ENCODE measurements at places on chromosomes 16 and 17.

- DNase-seq, result no peak
Measured at GRCh38 chr16:54633943-54634362, 296.7 kb upstream of the IRX5 start.

- no peak for DNase-seq
Measured at GRCh38 chr16:89242795-89243200, 25.3 kb downstream of the ZNF778 start.

- DNase-seq, result no peak
Measured at GRCh38 chr16:17382949-17383863, 87.6 kb downstream of the XYLT1 start.

GRCh38 chr16:27366687-27367460 lies 35.1 kb upstream of the IL21R start:
- no peak for DNase-seq

- DNase-seq, result no peak
Measured at GRCh38 chr16:30585022-30585399, 486 bp downstream of the ZNF785 start.

- DNase-seq, result no peak
Measured at GRCh38 chr17:74818291-74818938, 41.3 kb downstream of the GRIN2C start.

GRCh38 chr17:64777415-64778239 lies 115.5 kb upstream of the SMURF2 start:
- DNase-seq, result no peak

- no peak for DNase-seq
Measured at GRCh38 chr17:74875977-74876593, 3.3 kb upstream of the FDXR start.

DNA sequence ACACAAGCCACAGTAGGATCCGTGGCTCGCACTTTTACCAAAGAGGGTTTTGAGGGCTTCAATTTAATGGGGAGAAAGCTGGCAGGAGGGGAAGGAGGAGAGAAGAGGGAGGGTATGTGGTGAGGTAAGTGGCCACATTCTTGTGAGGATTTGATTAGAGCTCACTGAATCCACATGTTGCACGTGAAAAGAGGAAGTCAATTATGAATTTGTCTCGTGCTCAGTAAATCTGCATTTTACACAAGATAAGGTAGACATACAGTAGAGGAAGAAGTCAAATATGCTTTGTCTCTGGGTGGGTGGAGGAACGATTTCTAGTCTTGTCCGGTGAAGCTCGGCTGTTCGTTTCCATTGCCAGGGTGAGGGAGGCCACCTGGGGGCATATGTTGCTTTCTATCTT lies 862 bp downstream of the ZNF232 start:
- DNase-seq, result no peak

- DNase-seq, result no peak
Measured at GRCh38 chr16:52705122-52705521, 158.2 kb upstream of the TOX3 start.

DNA sequence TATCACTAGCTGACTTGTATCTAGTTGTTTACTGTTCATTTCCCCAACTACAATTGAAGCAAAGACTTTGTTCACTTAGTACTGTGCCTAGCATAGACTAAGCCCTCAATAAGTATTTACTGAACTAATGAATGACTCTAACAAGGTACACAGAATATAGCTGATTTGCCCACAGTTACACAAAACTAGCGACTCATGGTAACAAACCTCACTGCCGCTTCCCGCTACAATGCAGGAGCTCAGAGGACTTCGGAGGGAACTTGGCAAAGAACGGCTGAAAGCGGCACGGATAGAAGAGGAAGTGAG lies 524 bp downstream of the EFTUD2 start:
- DNase-seq, result no peak

DNA sequence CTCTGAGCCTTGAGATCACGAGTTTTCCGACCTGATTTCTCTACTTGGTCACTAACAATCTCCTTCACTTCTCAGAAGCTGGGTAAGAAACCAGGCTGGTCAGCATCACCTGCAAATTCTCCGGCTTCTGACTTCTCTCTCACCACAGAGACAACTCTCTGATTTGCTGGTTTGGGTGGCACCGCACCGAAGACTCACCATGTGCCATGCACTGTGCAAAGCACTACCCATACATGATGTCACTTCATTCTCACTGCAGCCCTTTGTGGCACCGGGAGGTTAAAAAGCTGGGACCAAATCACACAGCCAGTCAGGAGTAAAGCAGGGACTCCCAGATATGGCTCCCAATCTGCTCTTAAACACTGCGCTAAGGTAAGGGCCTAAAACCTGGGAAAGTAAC lies 647 bp downstream of the VAC14 start:
- no peak for DNase-seq

DNA sequence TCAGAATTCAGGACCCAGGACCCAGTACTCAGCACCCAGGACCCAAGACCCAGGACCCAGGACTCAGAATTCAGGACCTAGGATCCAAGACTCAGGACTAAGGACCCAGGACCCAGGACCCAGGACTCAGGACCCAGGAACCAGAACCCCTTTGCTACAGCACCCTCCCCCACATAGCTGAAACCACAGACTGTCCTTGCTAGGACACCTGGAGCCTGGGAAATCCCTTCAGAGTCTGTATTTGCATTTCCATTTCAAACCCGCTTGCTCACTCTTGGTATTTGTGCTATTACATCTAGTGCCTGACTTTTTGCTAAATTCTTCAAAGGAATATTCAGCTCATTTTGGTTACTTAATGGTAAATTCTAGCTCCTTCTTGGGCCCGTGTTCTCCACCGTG lies 275.8 kb upstream of the MAF start:
- no peak for DNase-seq

DNA sequence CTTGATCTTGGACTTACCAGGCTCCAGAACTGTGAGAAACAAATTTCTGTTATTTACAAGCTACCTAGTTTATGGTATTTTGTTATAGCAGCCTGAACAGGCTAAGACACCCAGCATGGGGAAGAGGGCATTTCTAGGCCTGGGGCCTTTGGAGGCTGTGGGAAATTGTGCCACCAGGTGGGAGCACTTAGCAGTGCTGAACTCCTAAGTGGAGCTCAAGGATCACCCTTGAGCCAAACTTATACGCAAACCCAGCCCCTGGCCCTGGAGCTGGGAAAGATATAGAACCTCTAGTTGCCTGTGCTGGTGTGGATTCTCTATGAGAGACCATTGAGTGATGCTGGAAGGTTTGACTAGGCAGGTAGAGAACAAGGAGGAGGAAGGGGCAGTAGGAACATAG lies 36.1 kb downstream of the MIS12 start:
- DNase-seq, result no peak

GRCh38 chr17:32350666-32351418 lies 885 bp downstream of the ZNF207 start:
- no peak for DNase-seq

DNA sequence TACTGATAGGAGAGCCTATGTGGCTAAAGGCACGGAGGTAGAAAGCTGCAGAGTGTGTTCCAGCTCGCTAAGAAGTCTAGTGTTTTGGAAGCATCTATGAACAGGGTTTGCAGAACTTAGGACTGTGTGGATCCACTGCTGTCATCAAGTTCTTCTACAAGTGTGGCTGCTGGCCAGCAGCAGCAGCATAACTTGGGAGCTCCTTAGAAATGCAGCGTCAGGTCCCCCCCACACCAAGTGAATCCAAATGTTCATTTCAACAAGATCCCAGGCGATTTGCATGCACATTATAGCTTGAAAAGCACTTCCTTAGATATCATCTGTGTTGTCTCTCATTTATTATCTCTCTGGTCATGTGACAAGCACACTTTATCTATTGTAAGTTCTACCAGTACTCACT lies 131.9 kb upstream of the SHISA6 start:
- DNase-seq, result no peak

DNA sequence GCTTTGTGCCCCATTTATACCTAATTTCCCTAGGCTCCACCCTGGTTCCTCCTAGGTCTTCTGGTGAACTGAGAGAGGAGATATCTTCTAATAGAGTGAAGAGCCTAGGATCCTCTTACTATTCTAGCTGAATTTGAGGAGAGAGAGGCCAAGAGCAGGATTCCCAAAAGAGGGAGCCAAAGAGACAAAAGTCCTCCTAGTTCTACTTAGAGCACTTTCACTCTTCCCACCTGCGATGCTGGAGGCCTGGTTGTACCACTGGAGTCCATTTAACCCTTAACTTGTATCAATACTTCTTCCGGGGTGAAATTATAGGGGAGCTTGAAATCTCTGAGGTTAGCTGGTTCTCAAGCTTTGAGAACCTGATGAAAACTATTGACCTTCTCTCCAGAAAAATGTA lies 3.4 kb upstream of the SSH2 start:
- no peak for DNase-seq

DNA sequence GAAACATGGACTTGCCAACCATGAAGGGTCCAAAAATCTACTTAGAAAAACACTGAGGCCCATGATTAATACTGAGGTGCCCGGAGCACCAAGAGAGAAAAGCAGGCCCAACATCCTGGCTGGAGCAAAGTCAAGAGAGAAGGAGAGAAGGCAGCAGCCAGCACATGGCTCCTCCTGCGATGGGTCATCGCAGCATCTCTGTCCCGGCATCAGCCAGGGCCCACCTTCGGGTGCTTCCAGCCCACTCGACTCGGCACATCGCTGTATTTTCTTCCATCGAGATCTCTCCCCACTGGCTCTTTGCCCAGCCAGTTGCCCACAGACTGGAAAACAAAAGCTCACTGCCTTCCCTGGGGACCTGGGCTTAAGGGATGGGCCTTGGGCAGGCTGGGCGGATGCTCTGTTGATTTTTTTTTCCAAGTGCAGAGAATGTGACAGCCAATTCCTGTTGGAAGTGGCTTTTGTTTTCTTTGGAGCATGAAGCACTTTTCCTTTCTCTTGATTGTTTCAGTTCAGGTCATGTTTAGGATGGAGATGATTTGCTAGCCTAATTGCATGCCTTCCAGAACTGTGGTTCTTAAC lies 58.1 kb downstream of the CYB5B start:
- DNase-seq, result no peak

- DNase-seq, result no peak
Measured at GRCh38 chr17:50080827-50081226, 14.3 kb upstream of the PDK2 start.

GRCh38 chr16:77331802-77332586 lies 102.8 kb downstream of the ADAMTS18 start:
- no peak for DNase-seq

DNA sequence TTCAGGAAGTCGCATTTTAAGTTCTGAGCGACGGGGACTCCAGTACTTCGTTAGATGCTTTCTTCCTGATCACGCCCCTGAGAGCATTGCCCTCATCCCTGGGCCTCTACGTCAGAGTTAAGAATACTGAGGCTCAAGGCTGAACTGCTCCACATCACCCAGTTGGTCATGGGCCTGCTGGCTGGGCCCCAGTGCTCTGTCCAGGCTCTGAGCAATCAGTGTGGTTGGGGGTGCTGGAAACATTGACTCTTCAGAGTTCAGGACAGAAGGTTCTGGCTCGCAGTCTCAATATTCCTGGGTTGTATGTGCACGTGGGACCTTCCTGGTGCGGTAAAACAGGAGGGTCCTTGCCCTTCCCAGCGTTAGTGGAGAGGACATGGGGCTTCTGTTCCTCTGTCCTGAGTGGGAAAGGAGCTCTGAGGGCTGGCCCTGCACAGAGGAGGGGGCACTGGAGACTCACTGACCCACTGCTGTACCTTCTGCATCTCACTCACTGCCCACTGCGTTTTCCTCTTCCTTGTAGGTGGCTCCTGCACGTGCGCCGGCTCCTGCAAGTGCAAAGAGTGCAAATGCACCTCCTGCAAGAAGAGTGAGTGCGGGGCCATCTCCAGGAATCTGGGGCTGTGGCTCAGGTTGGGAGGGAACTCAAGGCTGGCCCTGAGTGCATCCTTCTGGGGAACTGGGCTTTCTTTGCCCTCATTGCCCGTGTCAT lies 518 bp downstream of the MT1E start:
- DNase-seq, result no peak

- no peak for DNase-seq
Measured at GRCh38 chr16:57601801-57602478, 26.5 kb upstream of the ADGRG1 start.

DNA sequence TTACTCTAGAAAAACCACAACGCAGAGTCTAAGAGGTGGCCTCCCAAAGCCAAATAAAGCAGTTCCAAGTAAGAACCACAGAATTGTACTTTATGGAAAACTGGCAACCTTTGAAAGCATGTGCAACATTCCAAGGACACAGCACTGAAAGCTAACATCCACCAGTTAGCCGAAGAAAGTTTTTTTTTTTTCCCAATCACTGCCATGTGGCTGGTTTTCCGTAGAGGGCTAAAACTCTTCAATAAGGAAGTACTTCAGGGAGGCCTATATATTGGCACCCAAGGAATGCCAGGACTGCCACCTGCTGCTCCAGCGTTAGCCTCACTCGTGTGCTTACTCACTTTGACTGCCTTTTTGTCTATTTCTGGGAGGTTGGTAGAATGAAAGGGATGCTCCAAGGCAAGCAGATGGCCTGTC lies 25.2 kb downstream of the CEP95 start:
- no peak for DNase-seq

GRCh38 chr16:72728516-72728915 lies 319.4 kb downstream of the ZFHX3 start:
- no peak for DNase-seq

DNA sequence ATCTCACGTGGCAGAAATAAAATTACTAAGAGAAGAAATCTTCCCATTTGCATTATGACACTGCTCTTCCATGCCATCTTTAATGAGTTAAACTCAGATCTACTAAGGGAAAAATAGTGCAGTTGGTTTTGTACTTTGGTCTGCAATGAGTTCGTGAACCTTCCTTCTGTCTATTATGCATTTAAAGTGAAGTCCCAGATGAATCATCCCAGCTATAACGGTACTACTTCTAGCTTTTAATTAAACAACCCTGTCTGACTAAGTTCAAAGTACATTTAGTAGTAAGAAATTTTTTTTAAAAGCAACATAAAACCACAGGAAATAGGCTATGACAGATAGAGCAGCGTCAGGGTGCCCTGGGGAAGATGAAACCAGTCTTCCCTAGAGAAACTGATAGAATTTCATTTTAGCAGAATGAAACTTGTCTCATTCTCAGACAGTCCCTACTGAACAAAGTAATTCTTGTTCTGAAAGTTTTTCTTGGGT lies 1.8 kb downstream of the TMIGD1 start:
- no peak for DNase-seq

- no peak for DNase-seq
Measured at GRCh38 chr16:30567160-30567990, 4.1 kb downstream of the ZNF688 start.

- DNase-seq, result no peak
Measured at GRCh38 chr16:55324285-55325079, 479 bp downstream of the IRX6 start.

DNA sequence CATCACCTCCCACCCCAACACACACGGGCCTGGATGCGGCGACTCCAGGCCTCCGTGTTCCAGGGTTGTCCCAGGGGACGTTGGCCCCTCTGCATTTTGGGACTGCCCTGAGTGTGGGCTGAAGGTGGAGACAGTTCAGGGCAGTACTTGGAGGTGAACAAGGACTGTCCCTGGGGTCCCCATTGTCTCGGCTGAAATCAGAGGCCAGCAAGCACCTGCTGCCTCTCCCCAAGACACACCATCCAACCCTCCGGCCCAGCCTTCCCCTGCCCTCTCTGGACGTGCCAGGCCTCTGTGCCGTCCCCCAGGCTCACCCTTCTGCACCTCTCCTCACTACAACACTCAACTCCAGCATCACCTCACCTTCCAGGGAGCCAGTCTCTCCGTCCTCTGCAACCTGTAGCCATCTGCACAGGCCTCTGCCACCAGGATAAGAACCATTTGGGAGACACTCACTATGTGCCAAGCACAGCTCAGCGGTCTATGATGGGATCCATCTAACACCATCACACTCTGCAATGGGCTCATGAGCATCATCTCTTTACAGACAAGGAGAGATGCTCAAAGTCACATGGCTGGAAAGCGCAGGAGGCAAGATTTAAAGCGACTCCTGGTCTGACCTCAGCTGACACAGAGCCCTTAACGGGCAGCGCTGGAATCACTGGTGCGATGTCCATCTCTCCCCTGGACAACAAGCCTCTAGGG lies 104.5 kb upstream of the SEC14L1 start:
- no peak for DNase-seq

All from anterior cingulate cortex (tissue), 58 donors.